ENCODE measurements at places on chromosomes 1 and 21.
A peak's percentile ranks its signal among the peaks of the same experiment; 100 is the strongest.

- DNase-seq: peak; percentile 27
These were observed 3.0 kb upstream of the RGS2 start for GRCh38 chr1:192805832-192806323.

DNA sequence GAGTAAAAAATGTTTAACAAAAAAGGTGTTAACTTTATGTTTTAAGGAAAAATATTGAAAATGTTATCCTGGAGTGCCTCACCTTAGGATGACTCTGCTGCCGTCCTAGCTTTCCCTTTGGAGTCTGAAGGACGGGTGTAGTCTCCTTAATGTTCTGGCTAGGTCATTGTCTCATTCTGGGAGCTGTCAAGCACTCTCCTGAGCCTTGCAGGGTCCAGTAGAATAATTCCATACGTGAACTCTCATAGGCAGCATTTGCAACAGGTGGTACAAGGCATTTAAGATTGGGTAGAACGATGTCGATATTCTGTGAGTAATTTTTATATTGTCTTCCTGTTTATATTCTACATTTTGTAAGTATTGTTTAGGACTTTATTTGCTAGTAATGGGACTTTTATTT lies 283.6 kb upstream of the C1orf105 start:
- DNase-seq: no peak

DNA sequence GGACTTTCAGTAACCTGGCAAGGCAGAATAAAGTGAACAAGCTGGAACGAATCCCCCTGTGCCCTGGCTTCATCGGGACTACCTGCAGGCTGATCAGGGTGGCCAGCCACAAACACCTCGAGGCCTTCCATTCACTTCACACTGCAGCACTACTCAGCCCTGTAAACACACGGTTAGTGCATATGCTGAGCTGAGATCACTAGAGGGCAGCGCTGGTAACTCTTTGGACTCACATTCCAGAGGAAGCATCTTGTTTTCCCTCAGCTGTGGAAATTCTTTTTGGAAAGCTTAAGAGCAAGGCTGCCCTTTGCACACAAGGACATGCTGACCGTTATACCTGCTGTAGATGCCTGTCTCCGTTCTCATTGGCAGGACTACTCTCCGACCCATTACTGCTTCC lies 32.1 kb downstream of the PCSK9 start:
- no peak for DNase-seq

GRCh38 chr1:2232916-2233438 lies 4.9 kb downstream of the SKI start:
- no peak for DNase-seq

DNA sequence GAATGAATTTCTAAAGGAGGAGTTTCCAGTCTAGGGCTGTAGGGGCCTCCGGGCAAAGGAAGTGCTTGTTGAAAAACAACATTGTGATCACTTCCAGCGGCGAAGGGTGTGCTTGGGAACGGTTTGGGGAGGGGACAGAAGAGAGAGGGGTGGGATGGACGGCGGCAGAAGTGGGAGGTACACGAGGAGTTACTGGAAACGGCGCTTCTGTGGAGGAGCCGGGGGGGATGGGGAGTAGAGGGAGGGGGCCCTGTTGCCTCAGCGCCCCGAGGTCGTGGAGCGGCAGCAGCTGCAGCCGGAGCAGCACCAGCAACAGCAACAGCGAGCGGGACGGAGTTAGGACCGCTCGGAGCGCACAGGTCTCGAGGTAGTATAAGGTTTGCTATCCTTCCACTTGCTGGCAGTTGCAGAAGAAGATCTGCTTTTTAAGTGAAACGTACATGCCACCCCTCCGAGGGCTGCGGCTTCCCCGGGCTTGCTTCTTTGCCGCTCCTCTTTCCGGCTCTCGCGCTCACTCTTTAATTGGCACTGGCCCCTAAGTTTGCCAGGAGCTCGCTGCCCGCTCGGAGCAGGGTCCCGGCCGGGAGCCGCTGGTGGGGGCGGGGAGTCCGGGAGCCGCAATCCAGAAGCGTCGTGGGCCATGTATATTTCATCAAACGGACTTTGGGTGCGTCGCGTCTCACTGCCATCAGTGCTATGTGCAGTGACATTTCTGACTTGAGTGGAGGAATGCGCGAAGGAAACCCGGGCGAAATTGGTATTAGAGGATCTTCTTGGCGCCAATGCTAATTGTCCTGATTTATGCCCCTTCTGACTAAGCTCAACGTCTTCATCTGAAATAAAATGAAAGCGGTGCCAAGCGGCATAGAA lies 771 bp upstream of the NTNG1 start:
- DNase-seq: peak; percentile 14

GRCh38 chr21:40547906-40548513 lies 298.9 kb downstream of the DSCAM start:
- DNase-seq: no peak

DNA sequence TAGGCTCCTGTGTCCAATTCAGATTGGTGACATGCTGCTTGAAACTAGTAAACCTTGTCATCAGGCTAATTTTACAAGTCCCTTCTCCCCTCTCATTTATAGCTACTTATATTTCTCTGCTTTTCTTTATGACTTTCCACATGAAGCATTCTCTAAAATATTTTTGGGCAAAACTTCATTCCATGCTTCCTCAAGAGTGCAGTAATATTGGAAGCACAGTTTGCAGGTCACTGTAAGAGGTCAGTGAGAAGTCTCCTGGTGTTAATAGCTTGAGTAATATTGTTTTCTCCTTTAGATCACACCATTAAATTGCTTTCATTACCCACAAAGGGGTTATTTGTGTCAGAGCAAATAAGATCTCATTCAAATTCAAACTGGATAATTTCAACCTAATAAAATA lies 46.6 kb downstream of the LPAR3 start:
- no peak for DNase-seq

DNA sequence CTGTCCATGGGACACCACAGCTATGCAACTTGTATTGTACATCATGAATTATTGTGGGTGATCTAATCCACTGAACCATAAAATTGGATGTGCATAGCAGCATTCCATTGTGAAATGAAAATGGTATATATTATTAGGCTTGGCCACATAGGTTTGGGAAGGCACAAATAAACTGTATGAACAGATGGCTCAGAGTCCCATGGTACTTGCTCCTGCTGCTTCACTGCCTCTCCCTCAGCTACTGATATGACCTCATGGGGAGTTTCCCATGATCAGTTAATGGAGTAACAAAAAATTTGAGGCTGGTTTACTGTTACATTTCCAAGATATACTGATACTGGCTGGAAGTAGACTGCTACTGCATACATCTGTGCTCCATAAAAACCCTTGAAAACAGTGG lies 152.7 kb upstream of the NEGR1 start:
- DNase-seq: no peak

DNA sequence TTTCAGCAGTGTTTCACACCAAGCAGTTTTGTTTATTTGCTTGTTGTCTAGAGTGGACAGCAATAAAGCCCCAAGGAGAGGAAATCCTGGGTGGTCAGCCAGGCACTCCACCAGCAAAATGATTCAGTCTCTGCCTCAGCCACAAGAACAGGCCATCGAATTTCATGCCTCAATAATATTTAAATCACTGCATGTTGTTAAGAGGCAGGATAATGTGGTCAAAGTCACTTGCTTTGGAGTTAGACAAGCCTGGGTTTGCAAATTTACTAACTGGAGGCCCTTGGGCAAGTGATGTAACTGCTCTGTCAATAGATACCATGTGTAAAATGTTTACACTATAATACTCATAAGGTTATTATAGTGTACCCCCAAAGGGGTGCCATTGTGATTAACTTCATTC lies 349.6 kb downstream of the LMO4 start:
- DNase-seq: no peak

DNA sequence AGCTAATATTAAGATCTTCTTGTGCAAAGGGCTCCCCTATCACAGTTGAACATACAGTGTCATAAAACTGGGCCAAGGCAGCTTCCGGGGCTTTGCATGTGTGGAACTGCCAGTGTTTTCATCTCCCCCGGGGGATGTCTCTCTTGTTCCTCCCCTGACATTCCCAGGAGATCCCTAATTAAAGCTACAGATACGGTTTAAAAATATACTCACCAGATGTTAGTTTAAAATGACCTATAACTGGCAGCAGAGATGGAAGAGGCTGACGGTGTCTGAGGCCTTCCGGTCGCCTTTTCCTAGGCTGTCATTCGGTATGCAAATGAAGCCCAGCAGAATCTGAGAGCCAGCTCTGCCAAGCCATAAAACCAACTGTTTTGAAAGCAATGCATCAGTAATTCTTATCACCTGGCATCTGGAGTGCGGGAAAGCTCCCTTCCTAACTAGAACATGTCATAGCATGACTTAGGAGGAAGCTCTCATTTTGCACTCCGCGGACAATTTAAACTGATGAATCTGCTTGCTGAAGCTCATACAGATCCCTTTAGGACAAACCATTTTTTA lies 436.5 kb upstream of the VAMP3 start:
- DNase-seq: peak; percentile 41

GRCh38 chr1:50700214-50700613 lies 259.9 kb downstream of the FAF1 start:
- DNase-seq: no peak

GRCh38 chr1:159600894-159601293 lies 13.3 kb downstream of the APCS start:
- no peak for DNase-seq

DNA sequence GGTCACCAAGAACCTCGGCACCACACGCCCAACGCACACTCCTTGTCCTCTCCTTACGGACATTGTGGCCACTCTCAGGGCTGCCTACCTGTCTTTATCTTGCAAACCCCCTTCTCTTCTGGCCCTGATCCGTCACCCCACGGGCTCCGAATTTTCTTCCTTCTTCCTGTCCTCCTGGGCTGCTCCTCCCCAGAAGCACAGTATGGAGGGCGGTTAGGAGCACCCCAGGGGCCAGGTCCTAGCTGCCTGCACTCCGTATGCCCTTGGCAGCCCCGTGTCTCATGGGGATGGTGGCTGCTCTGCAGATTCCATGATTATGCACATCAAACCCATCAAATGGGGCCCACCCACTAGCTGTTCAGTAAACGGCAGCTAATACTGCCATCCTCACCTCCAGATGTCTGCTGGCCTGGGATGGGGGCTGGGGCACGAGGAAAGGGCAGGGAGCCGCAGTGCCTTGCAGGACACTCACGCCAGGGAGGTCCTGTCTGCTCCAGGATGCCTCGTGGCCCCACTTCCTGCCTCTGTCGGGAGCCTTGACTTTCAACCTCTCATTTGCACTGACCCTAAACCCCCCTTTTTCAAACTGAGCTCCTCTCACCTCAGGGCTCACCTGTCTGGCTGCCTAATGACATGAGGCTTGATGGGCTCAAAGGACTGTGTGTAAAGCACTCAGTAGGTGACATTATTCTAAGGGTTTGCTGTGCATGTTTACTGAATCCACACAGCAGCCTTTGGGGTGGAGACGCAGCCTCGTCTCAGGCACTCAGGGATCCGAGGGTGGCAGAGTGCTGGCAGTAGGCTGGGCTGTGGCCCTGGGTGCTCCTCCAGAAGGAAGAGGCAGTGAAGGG lies 4.4 kb downstream of the TTC34 start:
- DNase-seq: no peak

GRCh38 chr21:33217138-33217520 lies 12.6 kb upstream of the IFNAR2 start:
- DNase-seq: no peak

GRCh38 chr1:43835082-43836021 lies 98.2 kb upstream of the ARTN start:
- DNase-seq: no peak

- DNase-seq: no peak
These were observed 105.7 kb upstream of the RUNX1 start for GRCh38 chr21:35154788-35155187.

GRCh38 chr1:34870395-34870794 lies 10.8 kb upstream of the SMIM12 start:
- DNase-seq: no peak

- DNase-seq: peak; percentile 20
These were observed 197.6 kb upstream of the FOXD3 start for GRCh38 chr1:63124666-63125191.

- no peak for DNase-seq
These were observed 107.1 kb downstream of the NIBAN1 start for GRCh38 chr1:184866991-184867788.

GRCh38 chr1:8348777-8349472 lies 31.0 kb downstream of the SLC45A1 start:
- DNase-seq: peak; percentile 81

GRCh38 chr1:246161626-246162025 lies 345.5 kb downstream of the SMYD3 start:
- no peak for DNase-seq

DNA sequence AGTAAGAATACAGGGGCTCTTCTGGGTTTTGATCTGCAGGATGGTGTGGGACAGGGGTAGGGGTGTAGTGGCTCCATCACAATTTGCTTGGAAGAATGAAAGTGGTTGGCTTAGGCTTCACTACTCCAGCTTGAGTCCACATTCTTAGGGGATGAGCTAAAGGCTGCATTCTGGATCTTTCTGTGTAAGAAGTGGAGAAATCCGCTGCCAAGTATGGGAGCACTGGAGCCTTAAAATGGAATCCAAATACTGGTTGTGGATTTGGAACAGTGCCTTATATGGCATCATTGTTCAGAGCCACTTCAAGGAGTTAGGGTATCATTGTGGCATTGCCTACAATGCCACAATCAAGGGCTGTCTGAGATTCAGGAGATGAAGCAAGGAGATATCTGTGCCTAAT lies 187.1 kb downstream of the LMO4 start:
- no peak for DNase-seq

GRCh38 chr1:33228935-33229487 lies 27.3 kb upstream of the ZNF362 start:
- DNase-seq: no peak

DNA sequence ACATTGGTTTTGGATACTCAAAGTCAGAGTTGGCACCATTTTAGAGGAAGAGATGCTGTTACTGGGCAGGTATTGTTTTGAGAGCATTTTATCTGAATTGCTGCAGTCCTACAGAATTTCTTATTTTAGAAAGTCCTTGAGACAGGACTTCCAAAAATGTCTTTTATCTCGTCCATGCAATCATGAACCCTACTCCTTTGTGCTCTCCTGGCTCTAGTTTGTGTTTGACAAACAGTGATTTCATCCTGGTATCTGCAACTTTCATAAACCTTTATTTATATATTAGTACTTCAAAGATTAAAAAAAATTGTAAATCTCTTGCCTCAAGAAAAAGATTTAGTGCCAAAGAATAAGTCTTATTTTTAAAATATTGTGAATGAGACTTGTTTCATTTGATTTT lies 4.6 kb upstream of the ARPC5 start:
- DNase-seq: no peak

DNA sequence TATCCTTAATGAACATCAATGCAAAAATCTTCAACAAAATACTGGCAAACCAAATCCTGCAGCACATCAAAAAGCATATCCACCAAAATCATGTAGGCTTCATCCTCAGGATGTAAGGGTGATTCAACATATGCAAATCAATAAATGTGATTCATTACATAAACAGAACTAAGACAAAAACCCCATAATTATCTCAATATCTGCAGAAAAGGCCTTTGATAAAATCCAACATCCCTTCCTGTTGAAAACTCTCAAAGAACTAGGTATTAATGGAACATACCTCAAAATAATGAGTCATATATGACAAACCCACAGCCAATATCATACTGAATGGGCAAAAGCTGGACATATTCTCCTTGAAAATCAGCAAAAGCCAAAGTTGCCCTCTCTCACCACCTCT lies 54.6 kb upstream of the DEPDC1 start:
- no peak for DNase-seq

- no peak for DNase-seq
These were observed 114.4 kb upstream of the COL6A1 start for GRCh38 chr21:45867041-45867666.

GRCh38 chr1:18948048-18948912 lies 8.2 kb downstream of the IFFO2 start:
- DNase-seq: peak; percentile 35

All from frontal cortex (tissue), 4 donors.